Activated CD8-positive, alpha-beta memory T cell treated with anti-CD3 and anti-CD28 coated beads, Interleukin-2, amount 50 U/mL, for 48 hours (primary cell): ENCODE measurements at places on chromosomes 5 and 9.

GRCh38 chr5:59500014-59500413, 393.5 kb downstream of the PDE4D start:
- no peak for DNase-seq

DNA sequence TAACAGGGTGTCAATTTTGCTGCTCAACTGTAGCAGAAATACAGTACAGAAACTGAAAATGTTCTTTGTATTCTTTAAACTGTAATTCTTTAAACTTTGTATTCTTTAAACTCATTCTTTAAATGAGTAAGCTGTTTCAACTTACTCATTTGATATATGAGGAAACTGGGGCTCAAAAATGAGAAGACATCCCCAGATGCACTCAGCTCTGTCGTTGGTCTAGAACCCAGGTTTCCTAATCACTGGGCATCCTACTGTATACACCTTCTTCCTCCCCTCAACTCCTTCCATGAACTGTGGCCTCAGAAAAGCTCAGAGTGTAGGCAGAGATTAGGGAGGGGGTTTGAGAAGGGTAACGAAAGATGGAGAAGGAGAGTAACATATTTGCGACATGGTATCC, 136.5 kb upstream of the MAST4 start:
- DNase-seq: no peak

DNA sequence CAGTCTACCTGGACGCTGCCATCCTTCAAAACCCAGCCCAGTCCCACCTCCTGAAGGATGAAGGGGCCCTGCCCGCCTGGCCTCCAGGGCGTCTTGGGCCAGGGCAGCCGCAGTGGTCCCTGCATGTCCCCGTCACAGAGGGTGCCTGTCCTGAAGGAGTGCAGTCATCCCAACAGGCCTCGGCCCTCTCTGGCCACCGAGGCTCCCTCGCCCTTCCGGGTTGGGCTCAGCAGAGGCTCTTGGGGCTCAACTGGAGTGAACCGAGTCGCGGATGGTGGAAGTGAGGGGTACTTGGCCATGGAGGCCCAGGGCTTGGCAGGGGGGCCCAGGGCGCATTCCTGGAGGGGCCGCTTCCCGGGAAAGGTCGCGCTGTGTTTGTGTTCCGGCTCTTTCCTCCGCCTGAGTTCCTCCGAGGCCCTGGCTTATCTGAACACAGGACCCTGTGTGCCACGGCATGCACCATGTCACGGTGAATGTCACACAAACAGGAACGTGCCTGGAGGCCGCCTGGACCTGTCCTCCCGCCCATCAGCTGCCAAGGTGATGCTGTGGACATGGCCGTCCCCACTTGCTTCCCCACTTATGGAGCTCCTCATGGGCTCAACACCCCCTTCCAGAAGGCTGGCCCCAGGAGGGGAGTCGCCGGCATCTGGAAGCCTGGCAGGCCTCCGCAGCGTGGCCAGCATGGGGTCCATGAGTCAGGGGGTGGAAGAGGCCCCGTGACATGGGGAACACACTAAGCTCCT, 25.7 kb upstream of the OBP2B start:
- DNase-seq: no peak

DNA sequence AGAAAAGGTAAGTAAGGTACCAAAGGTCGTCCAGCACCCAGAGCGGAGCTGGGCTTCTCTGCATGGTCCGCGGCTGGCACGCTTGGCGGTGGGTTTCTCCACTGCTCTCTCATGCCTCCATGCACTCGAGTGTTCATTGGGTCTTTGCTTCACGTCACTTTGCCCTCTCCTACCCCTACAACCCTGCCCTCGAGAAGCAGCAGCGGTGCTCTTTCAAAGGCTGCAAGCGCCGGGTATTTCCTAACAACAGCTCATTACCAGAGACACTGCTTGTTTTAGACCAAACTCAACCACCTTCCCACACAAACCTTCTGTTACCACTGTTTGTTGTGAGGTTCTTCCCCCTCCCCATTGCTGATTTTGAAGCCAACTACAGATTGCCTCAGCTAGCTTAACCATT, 21.5 kb upstream of the ZBTB34 start:
- DNase-seq: no peak

DNA sequence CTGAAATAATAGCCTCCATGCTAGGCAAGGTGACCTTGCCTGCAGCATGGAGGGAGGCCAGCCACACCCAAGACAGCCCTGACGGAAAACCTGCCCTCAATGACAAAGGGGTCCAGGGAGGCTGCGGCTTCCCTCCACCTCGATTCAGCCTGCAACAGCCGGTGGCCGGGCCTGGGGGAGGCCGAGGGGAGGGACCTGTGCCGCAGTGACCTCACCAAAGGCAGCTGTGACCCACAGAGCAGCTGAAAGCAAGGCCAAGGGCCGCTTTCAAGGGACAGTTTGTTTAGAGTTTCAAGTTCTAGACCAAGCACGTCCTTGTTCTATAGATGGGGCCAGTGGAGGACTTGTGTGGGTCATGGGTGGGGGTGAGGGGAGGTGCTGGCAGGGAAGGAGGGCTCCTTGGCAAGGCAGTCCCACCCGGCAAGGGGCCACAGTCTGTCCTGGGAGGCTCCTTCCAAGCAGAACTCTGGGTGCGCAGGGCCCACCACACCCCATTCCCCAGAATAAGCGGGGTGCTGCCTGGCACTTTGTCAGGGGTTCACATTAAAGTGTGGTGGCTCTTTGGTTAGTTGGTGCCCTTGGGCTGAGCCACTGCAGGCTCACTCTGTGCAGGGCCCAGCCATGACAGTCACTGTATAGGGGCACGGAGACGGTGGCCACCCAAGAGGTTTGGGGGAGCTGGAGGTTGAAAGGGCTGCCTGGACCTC, 226.5 kb downstream of the FANCC start:
- no peak for DNase-seq

DNA sequence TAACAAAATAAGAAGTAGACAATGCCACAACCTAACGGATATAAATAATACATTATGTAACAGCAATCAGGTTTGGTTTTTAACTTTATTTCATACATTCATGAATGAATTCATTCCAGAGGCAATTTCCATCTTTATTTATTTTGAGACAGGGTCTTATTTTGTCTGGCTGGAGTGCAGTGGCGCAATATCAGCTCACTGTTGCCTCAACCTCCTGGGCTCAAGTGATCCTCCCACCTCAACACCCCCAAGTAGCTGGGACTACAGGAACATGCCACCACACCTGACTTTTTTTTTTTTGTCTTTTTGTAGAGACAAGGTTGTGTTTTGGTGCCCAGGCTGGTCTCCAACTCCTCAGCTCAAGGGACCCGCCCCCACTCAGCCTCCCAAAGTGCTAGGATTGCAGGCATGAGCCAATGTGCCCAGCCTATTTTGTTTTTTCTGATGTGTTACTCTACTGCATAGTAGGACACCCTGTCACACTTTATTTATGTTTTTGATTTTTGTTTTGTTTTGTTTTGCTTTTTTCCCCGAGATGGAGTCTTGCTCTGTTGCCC, 26.3 kb upstream of the C5orf24 start:
- DNase-seq: no peak

GRCh38 chr5:139821806-139822552, 26.4 kb downstream of the PSD2 start:
- no peak for DNase-seq

GRCh38 chr5:177507165-177507564, 2.5 kb downstream of the DOK3 start:
- no peak for DNase-seq

DNA sequence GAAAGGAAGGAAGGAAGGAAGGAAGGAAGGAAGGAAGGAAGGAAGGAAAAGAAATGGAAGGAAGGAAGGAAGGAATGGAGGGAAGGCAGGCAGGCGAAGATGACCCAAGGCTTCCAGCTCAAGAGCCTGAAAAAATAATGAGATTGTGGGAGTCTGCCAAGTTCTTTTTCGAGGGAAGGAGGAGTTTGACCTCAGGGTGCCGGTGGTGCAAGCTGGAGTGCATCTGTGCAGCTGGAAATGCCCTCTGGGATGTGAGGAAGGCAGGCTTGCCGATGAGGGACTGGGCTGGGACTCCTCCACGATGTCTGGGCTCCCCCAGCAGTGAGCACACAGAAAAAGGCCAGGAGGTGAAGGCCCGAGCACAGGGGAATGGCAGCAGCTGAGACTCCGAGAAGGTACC, 154.9 kb upstream of the DAPK1 start:
- DNase-seq: no peak
